Hematopoietic multipotent progenitor cell treated with erythropoietin and hydrocortisone succinate and interleukin-3 and kit ligand, for 4 days (in vitro differentiated cells): ENCODE measurements at places on chromosomes 4 and X.

DNA sequence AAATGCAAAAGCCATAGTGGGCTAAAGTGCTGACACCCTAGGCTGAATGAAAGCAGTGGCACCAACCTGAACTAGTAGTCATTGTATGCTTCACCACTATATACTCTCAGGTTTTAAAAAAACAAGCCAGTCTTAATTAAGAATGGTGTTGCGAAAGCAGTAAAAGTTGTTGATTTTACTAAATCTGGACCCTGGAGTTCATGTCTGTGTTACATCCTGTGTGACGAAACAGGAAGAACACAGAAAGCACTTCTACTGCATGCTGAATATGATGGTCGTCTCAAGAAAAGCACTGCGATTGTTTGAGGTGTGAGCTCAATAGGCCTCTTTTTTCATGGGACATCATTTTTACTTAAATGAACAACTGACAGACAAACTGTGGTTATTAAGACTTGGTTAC lies 24.2 kb upstream of the GDPD2 start:
- peak; percentile 27 for DNase-seq

- no peak for DNase-seq
Observed at GRCh38 chrX:101419489-101419888, 11.5 kb downstream of the HNRNPH2 start.

GRCh38 chr4:177281351-177281909 lies 28.2 kb upstream of the NEIL3 start:
- DNase-seq: peak; percentile 30

DNA sequence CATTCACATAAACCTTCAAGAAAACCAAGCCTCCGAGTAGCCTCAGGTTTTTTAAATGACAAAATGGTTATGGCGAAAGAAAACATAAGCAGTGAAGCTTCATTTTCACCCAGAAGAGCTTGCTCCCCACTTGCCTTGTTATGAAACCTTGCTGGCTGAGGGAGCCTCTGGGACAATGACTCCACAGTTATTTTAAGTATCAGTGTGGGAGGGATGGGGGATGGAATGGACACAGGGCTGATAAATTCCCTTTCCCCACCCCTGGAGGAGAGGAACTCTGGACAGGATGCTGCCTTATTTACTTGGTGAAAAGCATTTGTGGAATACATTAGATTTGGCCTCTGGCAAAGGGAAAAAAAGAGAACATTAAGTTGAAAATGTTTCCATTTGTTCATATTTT lies 220.7 kb upstream of the CNKSR2 start:
- DNase-seq: no peak

DNA sequence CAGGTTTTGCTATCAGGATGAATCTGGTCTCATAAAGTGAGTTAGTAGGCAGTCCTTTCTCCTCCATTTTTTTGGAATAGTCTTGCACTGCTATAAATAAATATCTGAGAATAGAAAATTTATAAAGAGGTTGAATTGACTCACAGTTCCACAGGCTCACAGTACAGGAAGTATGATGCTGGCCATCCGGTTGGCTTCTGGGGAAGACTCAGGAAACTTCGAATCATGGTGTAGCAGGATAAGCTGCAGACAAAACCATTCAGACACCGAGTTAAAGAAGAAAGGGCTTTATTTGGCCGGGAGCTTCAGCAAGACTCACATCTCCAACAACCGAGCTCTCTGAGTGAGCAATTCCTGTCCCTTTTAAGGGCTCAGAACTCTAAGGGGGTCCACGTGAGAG lies 348.2 kb downstream of the KCTD8 start:
- DNase-seq: no peak

- DNase-seq: no peak
Observed at GRCh38 chr4:41964401-41964800, 17.2 kb upstream of the DCAF4L1 start.

- no peak for DNase-seq
Observed at GRCh38 chr4:66097218-66097617, 426.9 kb upstream of the EPHA5 start.

- DNase-seq: no peak
Observed at GRCh38 chr4:4870576-4871241, 11.2 kb downstream of the MSX1 start.

GRCh38 chrX:150182161-150182560 lies 181.0 kb upstream of the MAMLD1 start:
- no peak for DNase-seq

- no peak for DNase-seq
Observed at GRCh38 chrX:97936296-97936695, 1052.6 kb downstream of the RPA4 start.

GRCh38 chrX:135112096-135112729 lies 8.1 kb downstream of the ETDB start:
- peak; percentile 59 for DNase-seq

DNA sequence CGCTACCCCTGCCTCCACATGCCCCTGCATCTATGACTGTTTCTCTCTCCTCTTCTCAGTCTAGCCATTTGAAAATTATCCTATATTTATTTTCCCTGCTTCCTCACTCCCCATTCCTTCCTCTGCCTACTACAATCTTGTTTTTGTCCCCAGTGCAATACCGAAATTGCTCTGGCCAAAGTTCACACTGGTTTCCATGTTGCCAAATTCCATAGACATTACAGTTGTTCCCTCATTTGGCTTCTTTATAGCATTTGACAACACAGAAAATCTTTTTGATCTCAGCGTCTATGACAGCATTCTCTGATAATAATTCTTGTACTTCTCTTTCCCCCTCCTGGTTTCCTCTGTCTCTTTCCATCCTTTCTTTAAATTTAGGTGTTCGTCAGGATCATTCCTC lies 99.4 kb downstream of the GPR82 start:
- DNase-seq: no peak

- DNase-seq: peak; percentile 85
Observed at GRCh38 chrX:78653118-78653822, 5.9 kb downstream of the RTL3 start.

DNA sequence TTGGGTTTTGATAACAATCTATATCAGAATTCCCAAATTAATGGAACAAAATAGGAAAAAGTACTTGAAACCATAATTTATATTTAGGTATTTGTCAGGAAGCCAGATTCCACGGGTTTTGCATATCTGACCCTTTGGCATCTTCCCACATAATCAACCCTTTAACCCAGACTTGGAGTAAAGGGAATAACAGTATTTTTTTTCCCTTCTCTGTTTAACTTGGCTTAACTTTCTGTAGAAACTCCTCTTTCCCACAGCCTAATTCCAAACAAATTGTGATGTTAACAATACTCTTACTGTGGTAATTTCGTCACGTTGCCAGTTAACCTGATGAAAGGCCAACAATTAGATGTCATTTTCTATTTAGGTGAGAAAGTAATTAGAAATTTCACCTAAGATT lies 49.4 kb upstream of the GUCY1A1 start:
- DNase-seq: no peak

GRCh38 chr4:20418861-20419451 lies 167.3 kb downstream of the SLIT2 start:
- peak; percentile 85 for DNase-seq

GRCh38 chr4:176760471-176760870 lies 32.3 kb downstream of the VEGFC start:
- no peak for DNase-seq

GRCh38 chr4:16794816-16795445 lies 103.5 kb downstream of the LDB2 start:
- peak; percentile 51 for DNase-seq

GRCh38 chr4:124686279-124686678 lies 26.3 kb downstream of the ANKRD50 start:
- DNase-seq: no peak

DNA sequence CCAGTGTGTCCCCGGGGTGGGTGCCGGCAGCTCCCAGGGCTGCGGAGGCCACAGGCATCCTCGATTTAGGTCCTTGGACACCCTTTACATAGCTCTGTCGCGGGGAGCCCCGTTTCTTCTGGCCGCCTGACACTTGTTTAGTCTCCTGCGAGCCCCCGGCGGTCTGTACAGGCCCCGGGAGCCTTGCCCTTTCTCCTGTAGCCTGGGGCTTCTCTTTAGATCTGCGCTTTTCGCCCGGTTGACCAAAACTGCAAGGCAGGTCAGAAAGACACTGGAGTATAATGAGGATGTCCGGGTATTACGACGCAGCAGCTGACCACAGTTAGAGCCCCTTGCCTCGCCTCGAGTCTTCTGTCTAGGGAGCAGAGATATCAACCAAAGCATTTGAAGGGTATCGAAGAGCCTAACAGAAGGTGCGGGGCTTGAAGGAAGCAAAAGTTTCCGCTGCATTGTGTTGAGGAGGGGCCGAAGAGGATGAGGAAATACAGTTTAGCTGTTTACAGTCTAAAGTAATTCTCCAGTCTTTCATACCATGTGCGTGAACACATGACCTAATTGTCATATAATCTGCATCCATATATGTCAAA lies 479 bp downstream of the BRCC3 start:
- DNase-seq: peak; percentile 43

DNA sequence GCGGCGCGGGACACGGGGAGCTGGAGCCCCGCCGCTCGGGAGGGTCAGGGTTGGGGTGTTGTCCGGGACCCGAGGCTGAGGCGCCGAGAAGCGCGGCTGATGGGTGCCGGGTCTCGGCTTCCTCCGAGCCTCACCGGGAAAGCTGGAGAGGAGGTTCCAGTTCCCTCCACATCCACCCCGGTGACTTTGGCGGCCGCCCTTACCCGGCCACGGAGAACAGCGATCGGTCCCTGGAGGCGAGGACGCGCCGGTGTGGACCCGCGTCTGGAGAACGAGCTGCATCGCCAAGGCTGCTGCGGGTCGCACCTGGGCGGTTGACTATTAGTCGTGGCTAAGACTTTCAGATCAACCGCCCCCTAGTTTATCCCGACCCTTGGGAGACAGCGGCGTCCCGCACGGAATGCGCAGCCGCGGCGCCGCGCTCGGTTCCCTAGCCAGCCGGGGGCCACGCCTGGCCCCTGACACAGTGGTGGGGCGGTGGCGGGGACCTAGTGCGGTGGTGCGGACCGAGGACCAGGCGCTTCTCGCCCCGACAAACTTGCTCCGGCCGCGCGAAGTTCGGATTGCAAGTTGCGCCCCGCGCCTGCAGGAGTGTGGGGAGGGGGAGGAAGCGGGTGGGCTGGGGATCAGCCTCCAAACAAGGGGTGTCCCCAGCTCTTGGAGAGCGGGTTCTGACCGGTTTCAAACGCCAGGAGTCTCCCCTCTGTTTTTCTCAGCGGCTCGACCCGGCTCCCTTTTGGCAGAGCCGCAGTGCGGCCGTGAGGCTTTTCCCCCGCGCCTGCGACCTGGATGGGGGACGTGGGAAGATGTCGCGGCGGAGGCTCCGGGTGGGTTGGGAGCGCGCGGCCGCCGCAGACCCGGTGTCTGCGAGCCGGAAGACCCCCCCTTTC lies 568 bp downstream of the FHDC1 start:
- peak; percentile 52 for DNase-seq

GRCh38 chr4:112288455-112288854 lies 2.8 kb upstream of the TIFA start:
- DNase-seq: peak; percentile 37

DNA sequence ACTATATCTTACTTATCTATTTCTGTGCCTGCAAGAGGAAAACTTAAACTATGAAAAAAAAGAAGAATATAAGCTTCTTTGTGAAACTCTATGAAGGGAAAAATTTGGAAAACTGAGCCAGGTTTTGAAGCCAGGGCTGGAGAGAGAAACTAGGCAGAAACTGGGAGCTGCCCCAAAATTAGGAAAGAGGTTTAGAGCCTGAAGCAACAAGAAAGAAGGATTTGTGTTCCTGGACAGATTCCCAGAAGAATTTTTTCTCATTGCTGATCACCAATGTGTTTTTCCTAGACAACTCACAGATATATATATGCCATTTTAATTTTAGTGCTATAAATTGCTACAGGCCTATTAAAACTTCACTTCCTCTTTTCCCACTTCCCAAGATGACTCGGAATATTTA lies 245.0 kb upstream of the GEMIN8 start:
- no peak for DNase-seq

GRCh38 chr4:183788308-183788905 lies 116.7 kb upstream of the STOX2 start:
- DNase-seq: peak; percentile 17

DNA sequence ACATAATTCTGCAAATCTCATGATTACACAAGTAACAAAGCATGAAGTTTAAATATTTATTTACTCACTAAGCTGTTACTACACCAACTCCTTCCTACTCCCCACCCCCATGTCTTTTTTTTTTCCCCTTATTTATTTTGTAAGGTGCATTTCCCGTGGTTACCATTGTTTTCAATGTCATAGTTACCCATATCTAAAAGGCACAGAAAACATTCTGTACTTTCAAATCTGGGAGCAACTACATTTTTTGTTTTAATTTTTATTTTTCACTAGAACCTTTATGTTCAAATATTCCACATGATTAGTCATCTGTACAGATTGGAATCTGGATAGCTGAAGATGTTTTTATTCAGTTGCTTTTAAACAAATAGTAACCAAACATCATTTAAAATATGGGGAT lies 62.8 kb downstream of the PPP3CA start:
- DNase-seq: no peak

DNA sequence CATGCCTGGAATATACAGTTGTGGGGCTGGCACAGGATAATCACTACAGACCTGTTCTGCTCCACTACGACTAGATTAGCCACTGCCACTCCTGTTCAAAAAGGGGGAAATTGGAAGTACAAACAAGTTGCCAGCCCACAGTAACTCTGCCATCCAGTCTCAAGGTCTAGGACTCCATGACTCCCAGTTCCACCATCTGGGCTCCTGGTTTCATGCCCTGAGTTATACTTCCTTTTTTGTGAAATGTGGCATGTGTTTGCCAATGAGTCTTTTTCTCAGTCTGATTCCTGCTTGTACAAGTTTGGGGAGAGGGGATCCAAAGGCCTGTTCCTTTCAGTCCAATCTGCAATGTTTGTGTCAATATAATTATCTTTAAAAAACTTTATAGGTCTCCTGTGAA lies 1.0 kb upstream of the BLOC1S4 start:
- no peak for DNase-seq

- DNase-seq: no peak
Observed at GRCh38 chr4:162059656-162060055, 104.1 kb downstream of the FSTL5 start.

GRCh38 chr4:123579961-123580360 lies 183.4 kb downstream of the SPRY1 start:
- DNase-seq: no peak

DNA sequence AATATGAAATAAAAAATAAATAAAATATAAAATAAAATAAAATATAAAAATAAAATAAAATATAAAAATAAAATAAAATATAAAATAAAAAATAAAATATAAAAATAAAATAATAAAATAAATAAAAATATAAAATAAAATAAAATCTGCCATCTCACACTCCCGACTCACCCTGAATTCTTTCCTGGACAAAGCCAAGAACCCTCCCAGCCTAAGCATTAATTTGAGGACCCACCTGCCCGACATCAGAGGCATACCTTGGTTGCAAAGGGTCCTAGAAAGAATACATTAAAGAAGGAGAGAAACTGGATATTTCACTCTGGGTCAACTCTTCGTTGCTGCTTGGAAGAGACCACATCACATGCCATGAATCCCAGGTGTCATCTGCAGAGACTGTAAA lies 138.3 kb downstream of the CRLF2 start:
- DNase-seq: no peak

- DNase-seq: no peak
Observed at GRCh38 chr4:146957237-146957636, 11.6 kb upstream of the TTC29 start.

- peak; percentile 44 for DNase-seq
Observed at GRCh38 chr4:183405303-183405702, 39.1 kb upstream of the CDKN2AIP start.
